ENCODE measurements at places on chromosomes 7 and 10.

- DNase-seq = no peak
These were observed 142.8 kb downstream of the HIBADH start for GRCh38 chr7:27519793-27520469.

DNA sequence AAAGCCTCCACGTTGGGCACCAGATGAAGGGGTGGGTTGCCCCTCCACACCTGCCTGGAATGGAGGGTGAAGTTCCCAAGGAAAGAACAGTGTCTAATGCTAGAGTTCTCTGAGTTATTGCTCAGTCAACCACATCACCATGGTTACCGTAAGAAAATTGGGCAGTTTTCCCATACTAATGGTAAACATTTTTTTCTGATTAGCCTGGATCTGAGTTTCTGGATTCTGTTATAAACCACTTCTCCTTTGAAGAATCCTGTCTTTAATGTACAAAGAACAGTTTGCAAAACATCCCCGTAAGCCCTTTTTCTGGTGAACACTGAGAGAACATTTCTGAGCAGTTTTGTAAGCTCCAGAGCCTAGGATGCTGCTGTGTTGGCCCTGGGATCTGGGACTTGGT is 45.5 kb downstream of the ABCC2 start:
- DNase-seq = no peak

- no peak for DNase-seq
These were observed 20.1 kb downstream of the EPC1 start for GRCh38 chr10:32326680-32327363.

GRCh38 chr10:83542774-83543411 is 596.4 kb upstream of the GHITM start:
- DNase-seq = no peak

DNA sequence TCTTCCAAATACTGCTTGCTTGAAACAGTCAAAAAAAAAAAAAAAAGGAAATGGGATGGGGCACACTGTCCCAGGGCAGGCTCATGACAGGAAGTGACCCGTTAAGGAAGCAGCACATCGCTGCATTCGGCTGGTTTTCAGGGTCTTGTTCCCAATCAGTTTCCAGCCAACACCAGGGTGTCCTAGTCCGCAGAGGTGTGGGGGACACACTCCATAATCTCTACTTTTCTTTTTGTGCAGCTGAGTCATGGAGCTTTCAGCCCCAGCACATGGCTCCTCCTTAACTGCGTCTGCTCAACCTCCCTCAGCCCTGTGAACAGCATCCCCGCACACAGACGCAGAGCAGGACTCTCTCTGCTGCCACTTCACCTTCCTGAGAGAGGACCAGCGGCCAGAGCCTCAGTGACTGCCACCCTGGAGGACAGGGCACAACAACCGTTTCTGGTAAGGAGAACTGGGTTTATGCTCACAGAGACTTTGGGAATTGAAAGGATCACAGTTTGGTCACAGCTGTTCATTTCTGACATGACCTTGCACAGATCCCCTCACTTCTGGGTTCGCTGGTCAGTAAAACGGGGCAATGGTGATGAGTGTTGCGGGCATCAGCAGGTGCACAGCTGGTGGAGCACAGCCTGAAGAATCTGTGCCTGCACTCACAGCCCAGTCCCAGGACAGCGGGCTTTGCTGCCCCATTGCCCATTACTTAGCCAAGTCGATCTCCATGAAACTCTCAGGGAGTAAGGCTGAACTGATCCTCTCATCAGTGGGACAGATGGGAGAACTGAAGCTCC is at the start of gene GIMAP5:
TSS of gene GIMAP5 (plus strand) at position 154 of the 791 bp plus-strand sequence. CDS start 3,467 bp downstream, outside the sequence.
- no peak for DNase-seq

DNA sequence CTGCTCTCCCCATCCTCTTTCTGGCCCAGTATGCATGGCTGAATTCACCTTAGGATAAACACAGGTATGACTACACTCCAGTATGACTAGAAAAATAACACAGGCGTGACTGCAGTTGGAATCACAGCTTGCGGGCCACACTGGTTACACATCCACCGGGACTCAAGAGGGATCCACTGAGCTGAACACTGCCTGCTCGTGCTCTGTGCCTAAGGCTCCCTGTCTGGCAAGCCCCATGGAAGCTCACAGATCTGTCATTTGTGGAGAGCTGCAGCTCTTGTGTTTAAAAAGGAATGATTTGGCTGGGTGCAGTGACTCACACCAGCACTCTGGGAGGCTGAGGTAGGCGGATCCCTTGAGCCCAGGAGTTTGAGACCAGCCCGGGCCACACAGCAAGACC is 26.8 kb downstream of the VOPP1 start:
- no peak for DNase-seq

DNA sequence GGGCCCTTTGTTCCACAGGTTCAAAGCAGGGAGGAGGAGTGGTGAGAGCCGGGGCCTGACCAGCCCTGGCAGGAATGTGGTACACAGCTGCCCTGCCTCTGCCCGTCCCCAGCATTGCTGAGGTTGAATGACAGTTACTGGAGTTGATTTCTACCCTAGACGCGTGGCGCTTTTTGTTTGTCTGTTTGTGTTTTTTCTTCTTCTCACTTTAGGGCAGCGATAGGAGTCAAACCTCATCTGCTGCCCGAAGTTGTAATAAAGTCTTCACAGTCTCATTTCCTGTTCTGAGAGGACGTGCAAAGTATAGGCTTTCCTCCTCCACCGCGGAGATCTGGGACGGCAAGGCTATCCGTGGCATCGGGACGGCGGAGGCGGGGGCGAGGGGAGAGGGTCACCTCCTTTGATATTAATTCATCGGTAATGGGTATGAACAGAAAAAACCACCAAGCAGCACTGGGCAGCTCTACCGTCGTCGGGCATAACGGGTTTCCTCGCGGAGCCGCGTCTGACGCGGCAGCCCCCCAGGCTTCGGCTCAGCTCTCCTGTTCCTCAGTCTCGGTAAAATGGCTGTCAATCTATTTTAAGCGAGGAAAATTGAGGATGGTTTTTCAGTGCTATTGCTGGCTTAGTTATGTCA is 160.8 kb downstream of the LRMDA start:
- DNase-seq = no peak

- no peak for DNase-seq
These were observed 133.1 kb downstream of the NRCAM start for GRCh38 chr7:108322925-108323832.

GRCh38 chr7:137818036-137818435 is 28.7 kb downstream of the DGKI start:
- no peak for DNase-seq
